Activated CD4-positive, alpha-beta T cell treated with anti-CD3 and anti-CD28 coated beads for 24 hours (primary cell): ENCODE measurements at places on chromosomes 12 and 14.

DNA sequence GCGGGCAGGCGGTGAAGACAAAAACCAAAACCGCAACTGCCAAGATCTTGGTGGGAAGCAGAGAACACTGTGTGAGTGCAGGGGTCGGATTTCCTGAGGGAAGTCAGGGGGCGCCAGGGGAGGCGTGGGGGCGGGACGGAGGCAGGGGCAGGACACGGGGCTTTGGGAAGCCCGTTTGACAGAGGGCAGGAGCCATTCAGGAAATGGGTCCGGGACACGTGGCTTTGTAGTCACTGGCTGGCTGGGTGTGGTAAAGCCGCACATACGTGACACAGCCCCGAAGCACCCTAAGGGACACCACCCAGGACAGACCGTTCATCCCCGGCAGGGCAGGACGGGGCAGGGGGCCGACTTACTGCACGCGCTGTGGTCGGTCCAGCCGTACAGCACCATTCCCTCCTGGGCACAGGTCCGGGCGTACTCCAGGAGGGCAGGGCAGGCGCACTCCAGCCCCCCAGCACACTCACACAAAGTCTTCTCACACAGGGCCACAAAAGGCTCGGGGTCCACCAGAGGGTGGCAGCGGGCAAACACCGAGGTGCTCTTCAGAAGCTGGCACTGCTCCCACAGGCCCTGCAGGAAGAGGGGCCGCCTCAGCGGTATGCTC, 49.4 kb downstream of the VWF start:
- DNase-seq: no peak

- DNase-seq: no peak
Observed at GRCh38 chr12:18239526-18239925, 21.8 kb upstream of the PIK3C2G start.

GRCh38 chr12:76259660-76260389, 88.4 kb downstream of the BBS10 start:
- DNase-seq: no peak

DNA sequence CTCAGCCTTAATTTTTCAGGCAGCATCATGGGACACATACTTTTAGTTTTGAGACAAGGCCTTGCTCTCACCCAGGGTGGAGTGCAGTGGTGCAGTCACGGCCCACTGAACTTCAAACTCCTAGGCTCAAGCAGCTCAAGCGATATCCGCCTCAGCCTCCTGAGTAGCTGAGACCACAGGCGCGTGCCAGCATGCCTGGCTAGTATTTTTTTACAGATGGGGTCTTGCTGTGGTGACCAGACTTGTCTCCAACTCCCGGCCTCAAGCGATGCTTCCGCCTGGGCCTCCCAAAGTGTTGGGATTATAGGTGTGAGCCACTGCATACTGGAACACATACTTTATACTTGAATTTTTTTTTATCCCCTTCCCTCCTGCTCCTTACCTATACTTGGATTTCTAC, 2.8 kb downstream of the RDH5 start:
- no peak for DNase-seq

GRCh38 chr12:30191696-30192455, 408.1 kb upstream of the TMTC1 start:
- DNase-seq: no peak

GRCh38 chr12:28604240-28604639, 414.0 kb downstream of the CCDC91 start:
- no peak for DNase-seq

- DNase-seq: no peak
Observed at GRCh38 chr12:105455261-105455660, 124.8 kb downstream of the C12orf75 start.

DNA sequence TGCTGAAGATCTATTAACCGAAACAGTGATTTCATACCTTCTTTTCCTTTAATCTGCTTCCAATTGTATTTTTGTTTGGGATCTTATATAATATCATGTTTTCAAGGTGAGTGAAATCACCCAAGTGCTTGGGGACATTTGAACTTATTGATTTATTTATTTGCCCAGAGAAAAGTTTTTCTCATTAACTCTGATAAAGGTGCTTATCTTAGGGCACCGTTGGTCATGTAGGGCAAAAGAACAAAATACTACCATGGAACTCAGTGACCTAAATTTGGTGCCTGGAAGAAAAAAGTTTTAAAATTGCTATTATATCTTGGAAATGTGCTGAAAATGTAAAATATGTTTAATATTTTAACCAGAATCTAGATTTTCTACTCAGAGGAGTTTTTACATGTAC, 207.4 kb upstream of the NPAS3 start:
- DNase-seq: no peak

GRCh38 chr12:24879644-24880043, 69.3 kb downstream of the BCAT1 start:
- DNase-seq: no peak

GRCh38 chr12:1318327-1319031, 275.9 kb downstream of the FBXL14 start:
- no peak for DNase-seq

- DNase-seq: no peak
Observed at GRCh38 chr12:92425165-92425564, 277.6 kb upstream of the PLEKHG7 start.

- DNase-seq: no peak
Observed at GRCh38 chr12:80946591-80946990, 8.9 kb upstream of the LIN7A start.

- no peak for DNase-seq
Observed at GRCh38 chr12:47097276-47097896, 17.6 kb upstream of the AMIGO2 start.

DNA sequence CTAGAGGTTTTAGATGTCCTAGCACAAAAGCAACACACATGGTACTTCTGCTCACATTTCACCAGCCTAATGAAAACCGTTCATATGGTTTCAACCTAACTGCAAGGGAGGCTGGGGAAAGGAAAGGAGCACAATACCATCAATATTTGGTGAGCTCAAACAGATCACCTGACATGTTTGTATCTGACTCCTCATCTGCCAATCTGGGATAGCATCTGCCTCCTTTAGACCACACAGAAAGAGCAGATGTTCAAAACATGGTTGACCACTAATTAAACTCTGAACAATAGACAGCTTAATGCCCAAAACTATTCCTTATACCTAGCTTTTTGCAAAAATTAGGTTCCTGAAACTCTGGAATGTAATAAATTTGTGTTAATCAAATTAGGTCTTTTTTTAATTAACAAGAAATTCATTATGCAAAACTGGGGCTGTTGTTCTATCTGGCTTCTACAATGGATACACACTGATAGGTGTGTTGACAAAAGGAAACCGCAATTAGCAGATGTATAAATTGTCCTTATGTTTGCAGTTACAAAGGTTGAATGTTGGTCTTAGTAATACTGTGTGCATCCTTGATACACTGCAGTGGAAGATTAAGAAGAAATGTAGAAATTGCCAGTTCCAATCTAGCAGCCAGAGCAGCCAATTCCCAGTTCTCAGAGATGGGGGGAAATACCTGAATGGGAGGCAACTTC, 89.3 kb downstream of the DUSP6 start:
- no peak for DNase-seq

DNA sequence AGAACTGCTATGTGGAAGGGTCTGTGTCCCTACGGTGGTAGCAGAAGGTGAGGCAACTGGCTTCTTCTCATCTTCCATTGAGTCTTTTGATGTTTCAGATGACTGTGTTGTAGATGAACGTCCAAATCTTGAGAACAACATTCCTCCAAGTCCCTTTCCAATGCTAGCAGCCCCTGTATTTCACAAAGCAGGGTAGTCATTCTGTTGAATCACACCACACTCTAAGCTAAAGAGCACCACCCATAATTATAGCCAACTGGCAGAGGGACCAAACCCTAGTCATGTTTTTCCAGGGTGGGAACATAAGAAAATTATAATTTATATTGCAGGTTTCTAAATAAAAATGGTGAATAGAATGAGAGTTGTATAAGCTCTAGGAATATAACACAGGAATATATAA, 98.7 kb downstream of the DDHD1 start:
- no peak for DNase-seq

DNA sequence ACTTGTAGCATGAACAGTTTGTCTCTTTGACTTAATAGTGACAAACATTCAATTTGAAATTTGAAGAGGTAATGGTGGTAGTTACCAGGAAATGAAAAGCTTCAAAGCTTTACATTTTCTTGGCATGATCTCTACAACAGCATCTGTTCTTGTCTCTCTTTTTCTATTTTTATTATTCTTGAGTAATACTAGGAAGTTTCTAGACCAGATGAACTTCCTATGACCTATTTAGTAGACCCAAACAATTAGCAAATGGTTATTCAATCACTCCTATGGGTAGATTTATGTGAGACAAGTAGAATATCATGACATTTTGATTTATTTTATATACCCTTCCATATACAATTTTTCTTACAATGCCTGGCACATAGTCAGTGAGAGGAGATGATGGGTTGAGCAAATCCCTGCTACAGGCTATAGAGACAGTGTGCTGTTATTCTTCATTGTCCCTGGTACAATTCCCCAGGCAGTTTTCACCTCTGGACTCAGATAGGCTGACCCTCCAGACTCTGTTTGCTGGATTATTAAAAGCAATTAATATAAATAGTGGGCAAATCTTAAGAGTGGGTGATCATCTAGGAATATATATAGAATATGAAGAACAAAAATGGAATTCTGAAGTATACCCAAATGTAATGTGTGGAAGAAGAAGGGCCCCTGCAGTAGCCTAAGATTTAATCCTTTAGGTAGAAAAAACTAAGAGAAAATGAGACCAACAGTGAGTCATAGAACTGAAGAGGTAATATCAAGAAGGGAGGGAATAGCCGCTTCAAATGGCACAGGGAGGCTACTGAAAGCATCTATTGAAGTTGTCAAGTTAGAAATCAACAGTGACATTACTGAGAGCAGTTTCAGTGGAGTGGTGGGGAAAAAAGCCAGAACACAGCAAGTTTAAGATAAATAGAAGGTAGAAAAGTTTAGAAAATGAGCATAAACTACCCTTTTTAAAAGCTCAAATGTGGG, 512.0 kb downstream of the FOXG1 start:
- DNase-seq: no peak

GRCh38 chr14:30925254-30925653, 50.9 kb downstream of the COCH start:
- DNase-seq: no peak

- DNase-seq: no peak
Observed at GRCh38 chr12:79378496-79378895, 312.3 kb downstream of the PAWR start.

- DNase-seq: no peak
Observed at GRCh38 chr12:58491306-58491705, 429.0 kb downstream of the LRIG3 start.

- no peak for DNase-seq
Observed at GRCh38 chr12:21323736-21324135, 11.0 kb downstream of the SLCO1A2 start.

DNA sequence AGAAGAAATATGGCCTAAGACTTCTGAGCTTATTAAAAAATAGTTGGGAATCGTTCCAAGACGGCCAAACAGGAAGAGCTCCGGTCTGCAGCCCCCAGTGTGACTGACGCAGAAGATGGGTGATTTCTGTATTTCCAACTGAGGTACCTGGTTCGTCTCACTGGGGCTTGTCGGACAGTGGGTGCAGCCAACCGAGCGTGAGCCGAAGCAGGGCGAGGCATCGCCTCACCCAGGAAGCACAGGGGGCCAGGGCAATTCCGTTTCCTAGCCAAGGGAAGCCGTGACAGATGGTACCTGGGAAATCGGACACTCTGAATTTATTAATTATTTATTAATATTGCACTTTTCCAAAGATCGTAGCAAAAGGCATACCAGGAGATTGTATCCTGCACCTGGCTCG, 857.8 kb downstream of the C12orf50 start:
- DNase-seq: no peak

DNA sequence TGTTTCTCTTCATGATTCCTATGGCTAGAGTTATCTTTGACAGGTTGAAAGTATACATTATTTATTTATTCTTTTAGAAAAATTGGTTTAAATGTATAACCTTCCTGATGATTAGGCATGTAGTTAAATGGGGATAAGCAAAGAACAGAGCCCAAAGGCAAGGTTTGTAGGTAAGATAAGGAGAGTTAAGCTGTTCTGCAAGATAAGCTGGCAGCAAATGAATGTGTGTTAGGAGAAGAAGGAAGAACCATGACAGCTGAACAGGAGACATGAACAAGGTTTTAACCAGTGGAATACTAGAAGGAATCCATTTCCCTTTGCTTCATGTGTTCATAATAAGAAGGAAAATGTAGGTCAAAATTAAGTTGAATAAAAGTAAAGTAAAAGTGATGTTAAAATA, 1330.1 kb upstream of the USP15 start:
- no peak for DNase-seq

DNA sequence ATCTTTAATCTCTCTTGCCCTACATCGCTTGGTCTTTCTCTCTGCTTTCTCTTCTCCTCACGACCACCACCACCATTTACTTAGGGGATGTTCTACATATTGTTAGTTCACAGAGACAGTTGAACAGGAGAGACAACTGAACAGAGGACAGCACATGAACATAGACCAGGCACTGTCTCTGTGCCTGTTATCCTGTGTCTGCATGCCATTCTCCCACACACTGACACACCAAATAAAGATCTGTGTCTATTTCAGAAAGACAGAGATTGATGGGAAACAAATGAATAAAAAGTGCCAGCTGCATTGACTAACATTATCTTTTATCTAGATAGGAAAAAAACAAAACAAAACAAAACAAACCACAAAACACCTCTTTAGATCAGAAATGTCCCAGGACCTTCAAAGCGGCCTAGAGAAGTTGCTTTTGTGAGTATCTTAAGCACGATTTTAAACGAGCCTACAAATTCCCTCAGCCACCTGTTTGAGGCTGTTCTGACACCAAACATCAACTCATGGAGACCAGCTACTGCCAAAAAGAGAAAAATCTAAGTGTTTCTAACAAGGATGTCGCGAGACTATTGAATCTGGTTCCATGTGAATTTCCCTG, 77.6 kb upstream of the PARP11 start:
- no peak for DNase-seq

- DNase-seq: no peak
Observed at GRCh38 chr12:108671110-108671509, 37.4 kb upstream of the SELPLG start.

GRCh38 chr12:119528241-119528640, 65.3 kb upstream of the TMEM233 start:
- DNase-seq: no peak
